ENCODE measurements at places on chromosomes 1 and 21.

DNA sequence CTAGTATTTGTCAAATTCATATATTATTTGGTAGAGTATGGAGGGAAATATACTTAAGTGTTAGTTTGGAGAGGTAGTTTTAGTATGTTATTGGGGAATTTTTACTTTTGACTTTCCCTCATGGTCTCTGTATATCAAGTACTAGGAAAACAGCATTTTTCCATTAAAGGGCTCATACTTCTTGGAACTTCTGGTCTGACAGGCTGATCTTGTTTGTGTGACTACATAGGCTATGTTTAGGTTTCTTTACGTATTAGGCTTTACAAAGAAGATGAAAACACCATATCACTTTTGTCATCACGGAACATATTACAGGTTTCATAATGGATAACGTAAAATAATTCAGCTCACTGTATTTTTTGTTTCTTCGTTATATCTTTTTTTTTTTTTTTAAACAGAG, 30.8 kb downstream of the POU2F1 start:
- DNase-seq = no peak

GRCh38 chr1:53526451-53527101, 67.4 kb downstream of the DMRTB1 start:
- no peak for DNase-seq

DNA sequence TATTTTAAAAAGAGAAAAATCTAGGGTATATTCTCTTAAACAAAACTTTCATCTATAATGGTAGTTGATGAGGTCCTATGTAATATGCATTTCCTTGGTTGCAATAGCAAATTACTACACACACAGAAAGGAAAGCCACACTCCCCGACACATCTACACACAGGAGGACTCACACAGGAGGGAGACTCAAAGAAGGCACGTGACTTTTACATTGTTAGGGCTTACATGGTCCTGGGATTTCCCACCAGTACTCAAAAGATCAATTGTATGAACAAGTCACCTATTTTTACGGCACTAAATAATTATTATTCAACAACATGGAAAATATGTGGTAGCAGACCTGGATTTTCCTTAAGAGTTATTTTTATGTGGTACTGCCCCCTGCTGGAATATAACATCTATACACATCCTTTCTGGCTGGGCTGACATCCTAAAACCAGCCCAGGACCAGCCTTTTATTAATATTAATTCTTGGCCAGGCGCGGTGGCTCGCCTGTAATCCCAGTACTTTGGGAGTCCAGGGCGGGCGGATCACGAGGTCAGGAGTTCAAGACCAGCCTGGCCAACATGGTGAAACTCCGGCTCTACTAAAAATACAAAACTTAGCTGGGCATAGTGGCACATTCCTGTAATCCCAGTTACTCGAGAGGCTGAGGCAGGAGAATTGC, 33.9 kb upstream of the LGALS8 start:
- DNase-seq = peak; percentile 74

GRCh38 chr1:212287261-212287895, 2.2 kb downstream of the PPP2R5A start:
- peak; percentile 36 for DNase-seq

DNA sequence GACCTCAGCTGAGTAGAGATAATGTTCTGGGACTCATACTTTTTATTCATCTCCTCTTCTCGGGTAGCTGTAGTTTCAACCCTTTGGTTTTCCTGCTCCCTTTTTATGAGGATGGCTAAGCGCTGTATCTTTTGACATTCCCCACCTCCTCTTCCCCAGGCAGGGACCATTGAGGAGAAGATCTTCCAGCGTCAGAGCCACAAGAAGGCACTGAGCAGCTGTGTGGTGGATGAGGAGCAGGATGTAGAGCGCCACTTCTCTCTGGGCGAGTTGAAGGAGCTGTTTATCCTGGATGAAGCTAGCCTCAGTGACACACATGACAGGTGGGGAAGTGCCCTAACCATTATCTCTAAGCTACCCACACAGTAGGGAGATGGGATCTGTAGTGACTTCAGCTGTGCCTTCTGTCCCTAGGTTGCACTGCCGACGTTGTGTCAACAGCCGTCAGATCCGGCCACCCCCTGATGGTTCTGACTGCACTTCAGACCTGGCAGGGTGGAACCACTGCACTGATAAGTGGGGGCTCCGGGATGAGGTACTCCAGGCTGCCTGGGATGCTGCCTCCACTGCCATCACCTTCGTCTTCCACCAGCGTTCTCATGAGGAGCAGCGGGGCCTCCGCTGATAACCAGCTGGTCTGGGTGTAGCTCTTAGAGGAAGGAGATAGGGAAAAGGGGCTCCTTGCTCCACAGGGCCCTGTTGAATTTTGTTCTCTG, 25.6 kb downstream of the LRRC41 start:
- DNase-seq = no peak

DNA sequence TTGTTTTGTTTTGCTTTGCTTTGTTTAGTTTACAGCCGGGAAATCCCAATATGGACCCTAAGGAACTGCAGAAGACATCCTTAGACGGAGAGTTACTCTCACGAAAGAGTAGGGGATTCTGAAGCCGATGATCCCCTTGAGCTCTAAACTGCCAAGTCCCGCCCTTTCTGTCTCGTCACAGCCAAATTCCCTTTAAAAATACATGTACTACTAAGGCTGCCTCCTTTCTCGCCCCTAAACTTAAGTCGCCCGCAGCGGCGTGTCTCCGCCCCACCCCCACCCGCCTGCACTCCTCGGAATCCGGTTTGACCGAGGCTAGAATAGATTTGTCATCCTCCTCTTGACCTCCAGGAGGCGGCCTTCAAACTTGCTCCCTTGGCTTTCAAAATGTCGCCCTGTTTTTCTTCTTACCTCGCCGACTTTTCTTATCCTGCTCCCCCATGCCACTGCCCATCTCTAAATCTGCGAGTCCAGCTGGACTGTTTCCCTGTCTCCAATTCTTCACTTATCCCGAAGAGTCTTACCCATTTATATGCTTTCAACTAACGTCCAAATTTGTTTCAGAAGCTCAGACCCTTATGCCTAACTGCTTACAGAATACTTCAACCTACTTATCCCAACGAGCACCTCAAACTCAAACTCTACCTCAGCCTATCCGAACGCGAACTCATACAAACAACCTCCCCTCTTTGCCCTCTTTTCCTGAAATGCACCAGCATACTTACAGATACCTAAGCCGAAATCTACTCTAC, 10.9 kb upstream of the BOLA1 start:
- DNase-seq = peak; percentile 100

- peak; percentile 61 for DNase-seq
Measured at GRCh38 chr1:234871039-234871709, 257.5 kb downstream of the TOMM20 start.

GRCh38 chr1:61808968-61809367, 66.7 kb downstream of the PATJ start:
- no peak for DNase-seq

GRCh38 chr1:224203243-224204016, 20.4 kb downstream of the DEGS1 start:
- peak; percentile 28 for DNase-seq

DNA sequence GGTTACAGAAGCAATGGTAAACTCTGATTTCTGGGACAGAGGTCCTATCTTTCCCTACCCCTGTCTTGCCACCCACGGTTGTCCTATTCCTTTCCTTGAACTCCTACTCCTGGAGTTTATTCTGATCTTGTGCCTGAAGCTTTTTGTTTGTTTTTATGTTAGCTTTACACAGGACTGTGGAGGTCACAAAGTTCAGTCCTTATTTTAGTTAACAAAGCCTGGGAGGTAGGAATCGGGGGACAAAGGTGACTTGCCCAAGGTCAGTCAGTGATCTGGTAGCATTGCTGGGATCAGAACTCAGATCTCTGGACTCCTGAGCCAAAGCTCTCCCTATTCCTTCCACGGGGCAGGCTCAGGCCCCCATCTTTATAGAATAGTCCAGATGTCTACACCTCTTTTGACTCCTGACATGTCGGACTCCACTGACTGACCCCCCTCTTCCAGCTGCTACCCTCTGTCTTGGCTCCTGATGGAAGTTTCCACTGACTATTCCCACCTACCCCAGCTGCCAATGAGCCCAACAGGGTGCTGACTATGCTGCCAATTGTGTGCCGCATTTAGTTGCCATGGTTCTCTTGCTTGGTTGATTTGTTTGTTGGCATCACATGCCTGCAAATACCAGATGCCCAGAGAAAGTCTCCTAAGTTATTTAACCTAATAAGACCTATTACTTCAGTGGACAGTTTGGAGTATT, 9.9 kb downstream of the F5 start:
- DNase-seq = no peak

GRCh38 chr1:51982161-51982560, 8.3 kb downstream of the RAB3B start:
- no peak for DNase-seq

DNA sequence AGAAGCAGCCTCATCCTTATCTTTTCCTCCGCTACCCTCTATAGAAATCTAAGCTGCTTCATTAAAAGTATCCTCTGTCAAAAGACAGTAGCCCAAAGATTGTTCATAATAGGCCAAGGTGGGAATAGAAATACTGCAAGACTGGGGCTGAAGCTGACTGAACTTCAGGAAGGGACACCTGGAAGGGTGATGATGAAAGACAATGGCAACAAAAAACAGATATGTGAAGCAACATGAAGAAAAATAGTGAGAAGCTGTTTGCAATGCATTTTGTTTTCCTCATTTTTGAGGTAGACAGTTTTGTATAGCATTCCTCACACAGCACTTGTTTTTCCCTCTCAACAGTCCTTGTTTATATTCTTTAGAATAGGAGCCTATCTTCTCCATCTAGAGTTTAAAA, 16.9 kb downstream of the DCAF8 start:
- DNase-seq = no peak

DNA sequence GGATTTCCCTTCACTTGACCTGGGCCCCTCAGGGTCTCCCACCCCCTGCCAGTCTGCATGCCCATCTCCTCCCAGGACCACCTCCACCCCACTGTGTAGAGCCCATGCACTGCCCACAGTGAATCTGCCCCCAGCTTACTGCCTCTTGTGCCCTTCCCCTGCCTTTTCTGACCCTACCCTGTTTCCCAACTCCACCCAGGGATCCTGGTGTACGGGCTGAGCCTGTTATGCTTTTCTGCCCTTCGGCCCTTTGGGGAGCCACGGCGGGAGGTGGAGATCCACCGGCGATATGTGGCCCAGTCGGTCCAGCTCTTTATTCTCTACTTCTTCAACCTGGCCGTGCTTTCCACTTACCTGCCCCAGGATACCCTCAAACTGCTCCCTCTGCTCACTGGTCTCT, 1.9 kb downstream of the TMEM79 start:
- DNase-seq = no peak

Measured in OCI-M1 (cell line).